Hindlimb muscle (tissue), 1 donor: ENCODE measurements at places on chromosomes 3 and 15. TPM values are rescaled to one million over a fixed set of nuclear protein-coding genes. Genes with fewer than 3 reads are reported as not detected.
A peak's percentile ranks its signal among the peaks of the same experiment; 100 is the strongest.

Gene ARNT2
- 6.2 TPM for polyA plus RNA-seq

Gene SNX22
- polyA plus RNA-seq, result 0.97 TPM

GRCh38 chr3:124207077-124207476, 215.2 kb upstream of the ROPN1 start:
- no peak for DNase-seq

DNA sequence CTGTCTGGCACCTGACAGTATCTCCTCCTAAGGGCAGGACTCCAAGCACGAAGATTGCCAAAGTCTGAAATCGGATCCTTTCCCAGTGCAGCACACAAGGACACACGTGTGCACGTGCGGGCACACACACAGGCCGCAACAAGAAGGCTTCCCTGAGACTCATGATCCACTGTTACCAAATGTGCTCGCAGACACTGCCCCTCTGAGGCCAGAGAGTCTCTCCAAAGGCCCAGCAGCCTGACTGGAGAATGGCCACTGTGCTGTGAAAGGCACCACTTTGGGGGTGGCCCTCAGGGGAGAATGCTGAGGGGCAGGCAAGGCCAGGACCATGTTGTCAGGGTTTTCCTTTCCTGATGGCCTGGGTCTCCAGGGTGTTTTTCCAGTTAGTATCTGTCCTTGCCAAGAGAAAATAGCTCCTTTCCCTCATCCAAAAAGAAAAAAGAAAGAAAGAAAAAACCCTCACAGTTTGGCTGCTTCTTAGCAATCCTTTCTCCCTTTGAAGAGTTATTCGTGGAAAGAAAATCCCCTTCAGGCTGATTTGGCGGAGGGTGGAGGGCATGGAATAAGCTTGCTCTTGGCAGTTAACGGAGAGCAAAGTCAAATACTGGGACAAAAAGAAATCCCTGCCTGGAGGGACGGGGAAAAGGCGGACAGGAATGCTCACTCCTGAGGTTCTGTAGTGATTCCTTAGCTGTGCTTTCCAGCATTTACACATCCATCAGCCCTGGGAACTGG, 112.2 kb upstream of the ETV5 start:
- peak; percentile 52 for DNase-seq

DNA sequence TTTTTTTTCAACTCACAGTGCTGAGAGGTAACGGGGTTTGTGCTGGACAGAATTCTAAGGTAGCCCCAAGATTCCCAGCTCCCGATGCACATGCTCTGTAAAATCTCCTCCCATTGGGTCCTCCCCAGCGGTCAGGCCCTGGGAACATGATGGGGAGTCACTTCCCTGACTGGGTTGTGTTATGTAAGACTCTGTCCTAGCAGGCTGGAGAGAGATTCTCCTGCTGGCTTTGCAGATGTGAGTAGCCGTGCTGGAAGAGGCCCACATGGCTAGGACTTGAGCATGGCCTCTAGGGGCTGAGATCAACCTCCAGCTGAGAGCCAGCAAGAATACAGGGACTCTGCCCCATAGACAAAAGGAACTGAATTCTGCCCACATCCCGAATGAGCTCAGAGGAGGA, 83.7 kb upstream of the OXTR start:
- DNase-seq, result no peak
